Activated CD4-positive, CD25-positive, alpha-beta regulatory T cell treated with anti-CD3 and anti-CD28 coated beads, Interleukin-2, amount 50 U/mL, for 72 hours (primary cell): ENCODE measurements at places on chromosomes 3 and 15.

DNA sequence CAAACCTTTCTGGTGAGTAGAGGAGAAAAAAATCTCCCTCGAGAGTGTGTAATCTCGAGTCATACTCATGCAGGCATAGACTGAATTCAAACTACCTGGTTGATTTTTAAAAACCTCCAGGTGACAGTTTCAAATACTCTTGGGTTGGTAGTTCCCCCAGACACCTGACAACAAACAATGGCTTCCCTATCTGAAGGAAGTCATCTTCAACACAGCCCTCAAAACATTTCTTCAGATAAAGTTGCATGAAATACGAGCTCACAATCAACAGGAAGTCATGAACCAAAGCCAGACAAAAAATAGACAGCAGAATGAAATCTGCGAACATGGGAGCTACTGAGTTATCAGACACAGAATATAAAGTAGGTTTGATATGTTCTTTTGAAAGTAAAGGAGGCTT, 112.8 kb downstream of the ST8SIA2 start:
- DNase-seq, result no peak

GRCh38 chr3:64291345-64291744, 66.1 kb upstream of the PRICKLE2 start:
- DNase-seq, result no peak

- DNase-seq, result no peak
Measured at GRCh38 chr15:80308002-80308401, 56.0 kb upstream of the CTXND1 start.

DNA sequence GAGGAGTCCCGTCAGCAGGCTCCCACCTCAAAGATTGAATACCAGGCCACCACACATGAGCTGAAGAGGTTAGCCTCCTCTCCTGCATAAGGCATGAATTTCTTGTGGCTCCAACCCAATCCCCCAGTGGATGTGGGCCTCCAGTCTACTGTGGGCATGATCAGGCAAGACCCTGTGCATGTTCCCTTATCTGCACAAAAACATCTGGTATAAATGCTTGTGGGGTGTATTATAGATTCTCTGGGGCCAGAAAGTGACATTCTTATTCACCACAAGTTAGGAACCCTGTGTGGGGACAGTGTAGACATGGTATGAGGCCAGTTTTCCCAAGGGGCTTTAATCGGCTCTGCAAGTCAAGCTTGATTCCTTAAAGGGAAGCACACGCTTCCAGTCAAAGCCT, 18.2 kb upstream of the UBP1 start:
- no peak for DNase-seq

DNA sequence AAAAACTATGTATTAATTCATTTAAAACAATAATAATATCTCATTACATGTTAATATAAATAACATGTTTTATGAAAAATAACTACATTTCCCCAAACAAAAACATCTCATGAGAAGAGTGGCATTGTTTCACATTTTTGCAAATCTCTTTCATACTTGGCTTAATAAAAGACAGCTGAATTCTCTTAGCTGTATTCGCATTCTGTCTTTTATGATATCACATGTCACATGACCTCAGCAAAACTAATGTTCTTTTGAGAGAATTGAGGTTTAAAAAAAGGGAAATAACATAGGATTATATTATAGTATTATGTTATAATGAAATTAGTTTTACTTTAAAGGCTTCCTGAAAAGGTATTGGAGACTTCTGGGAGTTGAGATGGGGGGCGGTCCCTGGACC, 48.4 kb upstream of the SPPL2A start:
- DNase-seq, result no peak

GRCh38 chr3:112123548-112123947, 9.5 kb downstream of the GCSAM start:
- DNase-seq, result no peak

DNA sequence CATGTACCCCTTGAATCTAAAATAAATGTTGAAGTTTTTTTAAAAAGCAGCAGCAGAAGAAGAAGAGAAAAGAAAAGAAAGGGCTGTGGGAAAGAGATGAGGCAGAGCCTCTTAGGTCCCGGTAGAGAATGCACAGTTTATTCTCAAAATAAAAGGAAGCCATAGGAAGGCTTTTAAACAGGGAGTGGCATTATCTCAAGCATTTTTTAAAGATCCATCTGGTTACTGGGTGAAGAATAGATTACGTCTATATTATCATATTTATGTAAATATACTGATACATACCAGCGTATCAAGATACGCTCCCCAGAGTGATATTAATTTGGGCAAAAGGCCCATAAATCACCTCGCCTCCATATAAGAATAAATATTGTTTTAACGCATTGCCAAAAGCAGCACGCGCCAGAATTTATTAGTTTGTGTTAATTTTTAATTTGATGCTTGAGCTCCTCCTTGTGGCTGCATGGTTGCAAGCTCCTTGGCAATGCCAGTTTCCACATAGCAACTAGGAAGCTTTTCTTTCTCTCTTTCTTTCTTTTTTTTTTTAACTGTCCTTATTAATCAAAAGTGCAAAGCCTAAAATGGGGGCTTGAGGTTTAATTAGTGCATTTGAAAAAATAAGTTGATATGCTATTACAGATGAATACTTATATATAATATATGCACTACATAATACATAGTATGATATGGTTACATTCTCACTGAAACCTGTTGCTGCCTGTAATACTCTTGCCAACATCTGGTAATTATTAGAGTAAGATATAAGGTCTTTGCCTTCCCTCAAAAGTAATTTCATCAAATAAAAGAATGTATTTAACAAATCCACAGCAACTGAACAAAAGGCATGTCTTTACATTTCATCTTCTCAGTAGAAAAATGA, 242.8 kb upstream of the UBE2E2 start:
- no peak for DNase-seq

GRCh38 chr3:19202303-19202702, 54.0 kb downstream of the KCNH8 start:
- DNase-seq, result no peak

GRCh38 chr15:63276342-63277037, 915 bp upstream of the APH1B start:
- DNase-seq, result no peak

- no peak for DNase-seq
Measured at GRCh38 chr15:38895326-38896255, 331.0 kb upstream of the RASGRP1 start.

DNA sequence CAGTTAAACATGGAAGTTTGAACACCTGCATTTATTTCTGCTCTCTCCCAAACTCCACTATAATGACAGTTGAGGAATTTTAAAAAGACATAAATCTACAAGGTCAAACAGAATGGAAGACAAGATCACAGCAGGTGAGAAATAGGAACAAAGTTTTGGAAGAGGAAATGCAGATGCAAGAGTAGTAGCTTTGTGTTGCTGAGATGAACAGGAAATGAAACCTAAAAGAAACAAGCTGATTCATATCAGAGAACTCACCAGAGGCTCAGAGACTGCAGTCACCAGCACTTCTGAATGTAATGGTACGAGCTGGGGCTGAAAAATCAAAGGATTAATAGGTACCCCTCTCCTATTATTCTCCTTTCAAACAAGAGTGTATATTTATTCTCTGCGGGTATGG, 459.9 kb downstream of the RAP2B start:
- DNase-seq, result no peak

- DNase-seq, result no peak
Measured at GRCh38 chr15:85749261-85750151, 45.2 kb downstream of the KLHL25 start.

- no peak for DNase-seq
Measured at GRCh38 chr3:148605521-148605920, 92.2 kb upstream of the AGTR1 start.

GRCh38 chr3:43089081-43089480, 16.8 kb downstream of the POMGNT2 start:
- no peak for DNase-seq
